Fibroblast of skin of left quadriceps (primary cell): ENCODE measurements at places on chromosomes 2 and 18.

DNA sequence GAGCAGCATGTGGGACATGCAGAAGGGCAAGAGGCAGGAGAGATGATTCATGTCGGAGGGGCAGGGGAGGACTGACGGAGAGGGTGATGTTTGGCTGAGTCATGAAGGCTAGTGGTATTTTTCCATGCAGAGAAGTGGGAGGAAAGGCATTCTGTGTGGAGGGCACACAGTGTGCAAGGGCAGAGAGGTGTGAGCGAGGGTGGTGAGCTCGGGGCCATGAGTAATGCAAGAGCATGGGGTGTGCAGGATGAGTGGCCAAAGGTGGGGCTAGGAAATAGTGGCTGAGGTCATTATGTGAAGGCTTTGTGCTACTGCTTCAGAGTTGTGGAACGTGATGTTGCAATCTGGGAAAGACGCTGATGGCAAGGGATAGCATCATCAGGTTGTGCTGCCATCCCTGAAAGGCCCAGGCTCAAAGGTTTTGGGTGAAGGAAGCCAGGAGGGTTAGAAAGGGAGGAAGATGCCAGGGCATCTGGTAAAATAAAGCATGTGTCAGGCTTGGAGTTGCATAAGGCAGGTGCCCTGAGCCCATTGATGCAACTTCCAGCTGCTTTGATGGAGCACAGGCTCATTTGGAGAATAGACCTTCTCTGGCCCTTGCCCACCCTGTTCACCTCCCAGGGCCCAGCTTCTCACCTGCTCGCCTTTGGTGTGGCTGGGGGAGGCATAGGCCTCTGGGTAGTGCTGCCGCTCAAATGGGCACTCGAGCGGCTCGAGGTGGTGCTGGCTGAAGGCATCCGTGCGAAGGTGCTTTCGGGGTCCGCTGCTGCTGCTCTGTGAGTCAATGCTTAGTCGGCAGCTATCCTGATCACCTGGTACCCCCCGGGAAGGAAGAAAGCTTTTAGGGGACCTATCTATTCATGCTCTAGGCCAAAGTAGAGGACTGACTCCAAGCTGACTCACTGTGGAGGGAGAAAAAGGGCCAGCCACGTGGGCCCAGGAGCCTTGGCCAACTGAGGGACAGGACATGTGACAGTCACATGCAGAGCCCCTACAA lies 37.5 kb downstream of the PAX8 start:
- peak; percentile 72 for DNase-seq

- DNase-seq: no peak
Measured at GRCh38 chr2:74550231-74550630, 3.5 kb downstream of the LOXL3 start.

DNA sequence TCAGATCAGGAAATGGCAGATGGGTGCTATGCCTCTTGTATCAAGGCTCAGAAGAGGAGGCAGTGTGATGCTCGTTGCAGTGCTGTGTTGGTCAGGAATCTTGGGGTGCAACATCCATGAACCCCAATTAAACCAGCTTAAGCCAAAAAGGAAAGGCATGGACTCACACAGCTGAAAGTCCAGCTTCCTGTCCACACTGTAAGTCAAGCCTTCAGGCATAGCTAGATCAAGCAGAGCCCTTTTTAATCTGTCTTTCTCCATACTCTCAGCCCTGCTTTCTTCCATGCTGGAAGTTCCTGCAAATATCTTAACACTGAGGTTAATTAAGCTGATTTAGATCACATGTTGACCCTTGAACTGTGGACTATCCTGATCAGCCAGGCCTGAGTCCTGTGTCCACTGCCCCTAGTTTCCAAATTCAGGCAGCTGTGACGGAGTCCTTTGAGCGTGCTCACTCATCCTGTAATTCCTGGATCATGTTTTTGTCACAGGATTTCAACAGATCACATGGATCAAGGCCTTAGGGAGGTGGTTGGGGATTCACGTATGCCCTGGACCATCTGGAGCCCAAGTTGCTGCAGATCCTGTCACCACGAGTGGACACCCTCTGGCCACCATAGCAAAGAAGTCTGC lies 4.5 kb upstream of the C2orf74 start:
- DNase-seq: no peak

GRCh38 chr18:66150650-66151049 lies 399.8 kb downstream of the CDH7 start:
- no peak for DNase-seq

GRCh38 chr2:110772383-110772755 lies 40.0 kb downstream of the ACOXL start:
- no peak for DNase-seq

GRCh38 chr2:238875101-238875470 lies 27.2 kb downstream of the TWIST2 start:
- DNase-seq: no peak

GRCh38 chr2:105862843-105863242 lies 118.1 kb downstream of the NCK2 start:
- DNase-seq: peak; percentile 4

- no peak for DNase-seq
Measured at GRCh38 chr18:70428439-70428838, 139.6 kb downstream of the SOCS6 start.

DNA sequence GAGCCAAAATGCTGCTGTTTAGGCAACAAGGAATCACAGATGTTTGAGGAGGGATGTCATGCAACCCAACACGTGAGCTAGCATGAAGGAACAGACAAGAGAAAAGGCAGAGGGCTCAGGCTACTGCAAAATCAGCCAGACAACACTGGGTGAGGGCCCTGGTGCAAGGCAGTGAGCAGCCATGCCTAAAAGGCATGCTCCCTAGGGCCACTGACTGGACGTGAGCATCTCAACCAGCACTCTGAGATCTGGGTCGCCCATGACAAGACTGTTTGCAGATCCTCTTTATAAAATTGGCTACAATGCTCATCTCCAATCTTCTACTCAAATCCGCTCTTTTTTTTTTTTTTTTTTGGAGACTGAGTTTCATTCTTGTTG lies 49.1 kb downstream of the KIAA2012 start:
- DNase-seq: no peak

GRCh38 chr2:48845684-48846083 lies 90.2 kb upstream of the LHCGR start:
- DNase-seq: no peak

DNA sequence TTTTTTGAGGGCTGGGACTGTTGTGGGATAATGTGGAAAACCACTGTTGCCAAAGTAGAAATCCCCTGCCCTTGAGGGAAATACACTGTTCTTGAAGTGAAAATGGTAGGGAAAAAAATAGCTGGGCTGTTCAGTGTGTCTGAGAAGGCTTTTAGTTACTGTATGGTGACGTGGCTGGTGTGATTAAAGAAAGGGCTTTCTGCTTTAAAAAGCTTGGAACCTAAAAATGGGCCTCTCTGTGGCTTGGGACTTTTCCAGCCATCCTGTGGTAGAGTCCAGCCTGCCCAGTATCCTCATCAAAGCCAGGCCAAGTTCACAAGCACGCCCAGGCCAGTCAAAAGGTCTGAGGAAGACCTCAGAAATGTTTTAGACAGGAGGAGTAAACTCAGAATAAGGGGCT lies 6.8 kb downstream of the MGAT5 start:
- peak; percentile 61 for DNase-seq

DNA sequence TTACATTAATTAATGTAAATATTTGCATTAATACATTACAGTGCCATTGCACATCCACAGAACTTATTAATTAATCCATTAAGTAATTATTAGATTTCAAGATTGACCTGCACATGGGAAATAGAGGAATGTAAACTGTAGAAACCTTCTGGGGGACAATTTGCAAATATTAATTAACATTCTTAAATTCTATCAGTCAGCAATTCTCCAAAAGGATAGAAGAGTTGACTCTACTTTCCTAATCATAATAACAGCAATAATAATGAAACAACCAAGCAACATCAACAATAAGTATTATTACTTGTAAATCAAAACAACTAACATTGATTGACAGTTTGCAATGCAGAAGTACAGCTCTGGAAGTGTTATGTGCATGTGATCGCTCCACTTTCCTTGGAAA lies 281.6 kb upstream of the CRIM1 start:
- no peak for DNase-seq

- no peak for DNase-seq
Measured at GRCh38 chr2:49861821-49862220, 707.5 kb upstream of the FSHR start.

DNA sequence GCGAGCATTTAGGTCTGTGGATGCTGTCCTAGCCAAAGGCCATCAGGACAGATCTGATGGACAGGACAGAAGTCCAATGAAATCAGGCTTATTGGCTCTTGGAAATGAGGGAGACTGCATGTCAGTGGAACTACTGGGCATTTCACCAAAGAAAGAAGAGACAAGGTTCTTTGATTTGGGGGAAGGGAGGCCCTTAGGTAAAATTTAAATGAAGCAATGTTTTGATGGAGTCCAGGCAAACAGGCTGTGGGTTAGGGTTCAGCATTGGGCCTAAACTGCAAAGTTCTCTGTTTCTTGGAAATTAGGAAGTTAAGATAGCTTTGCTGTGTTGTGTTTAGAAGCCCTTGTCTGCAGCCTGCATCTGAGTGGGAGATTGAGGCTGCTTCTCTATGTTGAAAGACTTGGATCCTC lies 31.6 kb upstream of the RNF149 start:
- DNase-seq: no peak

GRCh38 chr2:116416731-116417377 lies 1397.6 kb upstream of the DDX18 start:
- peak; percentile 2 for DNase-seq

GRCh38 chr18:2508155-2508554 lies 63.1 kb downstream of the METTL4 start:
- DNase-seq: no peak

- no peak for DNase-seq
Measured at GRCh38 chr2:10992023-10992791, 80.5 kb downstream of the KCNF1 start.

DNA sequence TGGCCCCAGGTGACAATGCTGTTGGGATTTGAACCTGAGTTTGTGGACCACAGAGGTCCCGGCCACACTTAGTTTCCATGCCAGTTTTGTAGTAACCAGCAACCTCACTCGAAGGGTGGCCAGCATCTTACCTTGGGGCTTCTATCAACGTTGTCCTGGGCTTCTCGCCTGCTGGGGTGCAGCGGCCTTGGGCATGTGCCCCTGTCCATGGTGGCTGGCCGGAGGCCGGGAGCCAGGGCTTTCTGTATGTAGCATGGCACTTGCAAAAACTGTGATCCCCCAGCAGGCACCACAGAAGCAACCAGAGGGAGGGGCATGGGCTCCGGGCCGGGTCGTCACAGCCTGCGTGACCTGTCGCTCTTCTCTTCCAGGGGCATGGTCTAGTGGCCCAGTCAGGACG lies 51.7 kb downstream of the ODC1 start:
- no peak for DNase-seq

DNA sequence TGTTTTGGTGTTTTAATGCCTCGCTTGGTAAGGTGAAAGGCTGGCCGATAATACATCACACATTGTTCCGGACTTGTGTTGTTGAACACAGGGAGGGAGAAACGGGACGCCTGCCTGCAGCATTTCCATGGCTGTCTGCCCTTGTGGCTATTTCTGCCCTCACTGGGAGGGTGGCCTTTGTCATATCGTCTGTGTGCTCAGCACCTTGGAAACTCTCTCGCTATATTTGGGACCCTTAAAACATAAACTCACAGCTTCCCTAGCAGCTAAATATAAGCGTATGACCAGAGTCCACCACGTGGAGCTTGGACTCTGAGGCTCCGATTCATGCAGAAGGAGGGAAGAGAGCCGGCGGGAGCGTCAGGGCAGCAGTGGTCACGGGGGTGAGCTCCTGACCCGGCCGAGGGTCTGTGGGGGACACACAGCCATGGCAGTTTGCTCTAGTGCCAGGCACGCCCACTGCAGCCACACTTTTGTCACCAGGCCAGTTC lies 111.7 kb downstream of the SH3BP4 start:
- DNase-seq: no peak

DNA sequence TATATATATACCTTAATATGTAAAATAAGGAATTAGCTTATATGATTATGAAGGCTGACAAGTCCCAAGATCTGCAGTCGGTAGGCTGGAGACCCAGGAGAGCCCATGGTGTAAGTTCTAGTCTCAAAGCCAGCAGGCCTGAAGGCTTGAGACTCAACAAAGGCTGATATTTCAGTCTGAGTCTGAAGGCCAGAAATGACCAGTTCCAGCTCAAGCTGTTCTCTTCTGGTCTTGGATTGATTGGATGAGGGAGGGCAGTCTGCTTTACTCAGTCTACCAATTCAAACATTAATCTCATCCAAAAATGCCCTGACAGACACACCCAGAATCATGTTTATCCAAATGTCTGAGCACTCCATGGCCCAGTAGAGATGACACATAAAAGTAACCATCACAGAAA lies 22.0 kb downstream of the HNMT start:
- DNase-seq: no peak

DNA sequence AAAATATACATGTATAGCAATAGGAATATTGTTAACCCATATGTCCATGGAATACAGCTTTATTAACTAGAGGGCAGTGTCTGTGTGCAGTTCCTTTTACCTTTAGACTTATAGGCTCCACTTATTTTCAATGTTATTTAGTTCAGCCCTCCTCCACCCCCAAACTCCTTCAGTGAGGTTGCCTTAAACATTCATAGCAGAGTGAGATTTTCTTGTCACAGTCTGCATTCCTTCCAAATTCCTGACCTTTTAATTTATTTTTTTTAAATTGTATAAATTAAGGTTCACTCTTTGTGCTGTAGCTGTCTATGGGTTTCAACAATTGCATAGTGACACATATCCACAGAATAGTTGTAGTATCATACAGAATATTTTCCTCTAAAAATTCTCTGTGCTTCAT lies 30.9 kb downstream of the TFPI start:
- DNase-seq: no peak

- DNase-seq: no peak
Measured at GRCh38 chr2:73981081-73982001, 3.4 kb upstream of the TET3 start.

- no peak for DNase-seq
Measured at GRCh38 chr2:232459419-232460035, 3.6 kb downstream of the ALPI start.

DNA sequence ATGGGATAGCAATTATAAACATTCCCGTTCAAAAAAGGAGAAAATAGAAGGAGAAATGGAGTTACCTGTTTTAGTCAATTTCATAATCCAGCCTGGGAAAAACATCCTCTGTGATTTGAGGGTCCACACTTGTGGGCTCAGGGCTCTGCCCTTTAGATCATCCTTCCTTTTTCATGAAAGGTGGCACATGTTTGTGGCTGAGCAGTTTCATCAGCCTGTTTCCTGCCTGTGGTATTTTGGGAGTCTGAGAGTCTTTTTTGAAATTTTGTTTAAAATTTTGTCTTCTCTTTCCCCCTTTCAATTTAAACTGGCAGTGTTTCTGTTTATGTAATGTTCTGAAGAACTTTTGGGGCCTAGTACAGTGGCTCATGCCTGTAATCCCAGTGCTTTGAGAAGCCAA lies 84.0 kb downstream of the KIAA1328 start:
- no peak for DNase-seq

- DNase-seq: no peak
Measured at GRCh38 chr2:239283961-239284795, 116.6 kb downstream of the HDAC4 start.
